ENCODE measurements at places on chromosomes 12 and 14.
A peak's percentile ranks its signal among the peaks of the same experiment; 100 is the strongest.

DNA sequence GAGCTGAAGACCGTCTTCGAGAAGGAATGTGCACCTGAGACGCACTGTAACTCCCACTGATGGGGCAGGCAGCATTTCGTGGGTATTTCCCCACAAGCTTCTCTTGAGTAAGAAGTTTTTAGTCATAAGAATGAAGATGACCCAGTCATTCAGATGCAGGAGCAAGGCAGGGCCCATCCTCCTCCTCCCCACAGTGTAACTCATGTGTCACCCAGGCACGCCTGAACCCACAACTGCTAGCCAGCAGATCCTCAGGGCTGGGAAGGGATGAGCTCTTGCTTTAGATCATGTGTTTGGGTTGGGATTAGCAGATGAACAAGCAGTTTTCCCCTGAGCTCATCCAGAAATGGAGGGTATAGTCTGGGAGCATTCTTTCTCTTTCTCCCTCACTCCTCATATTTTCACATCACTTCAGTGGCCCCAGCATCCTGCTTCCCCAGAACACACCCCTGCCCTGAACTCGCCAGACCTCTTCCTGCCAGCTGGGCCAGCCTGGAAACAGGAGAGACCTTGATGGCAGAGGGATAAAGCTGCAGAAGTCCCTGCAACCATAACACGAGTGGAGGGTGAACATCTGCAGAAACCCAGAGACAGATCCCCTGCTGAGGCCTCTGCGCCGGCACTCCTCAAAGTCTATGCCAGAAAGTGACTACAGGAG lies 73.3 kb downstream of the B4GALNT3 start:
- no peaks in the 10 kb centered on the region for H3K36me3 ChIP-seq
- no peak overlapping the region for H3K4me3 ChIP-seq
- no peaks in the 10 kb centered on the region for H3K27me3 ChIP-seq
- no peak for DNase-seq

DNA sequence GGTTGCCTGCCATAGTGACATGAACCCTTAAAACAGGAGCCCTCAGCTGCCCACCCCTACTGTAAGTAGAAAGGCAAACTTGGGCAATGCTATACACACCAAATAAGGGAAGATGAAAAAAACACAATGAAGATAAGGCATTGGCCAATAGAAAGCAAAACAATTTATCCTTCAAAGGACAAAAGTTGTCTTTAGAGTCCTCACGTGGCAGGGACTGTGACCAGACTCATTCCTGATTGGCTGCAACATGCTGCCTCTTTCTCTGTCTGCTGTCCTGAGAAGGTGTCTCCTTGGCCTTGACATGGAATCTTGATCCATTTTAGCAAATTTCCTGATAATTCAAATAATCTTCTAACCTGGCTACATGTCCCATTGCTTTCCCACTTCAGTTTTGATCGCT lies 131.9 kb downstream of the GPR135 start:
- peaks cover 3% of the 10 kb centered on the region for H3K4me1 ChIP-seq
- H3K4me3 ChIP-seq = no peak overlapping the region
- H3K27me3 ChIP-seq = no peaks in the 10 kb centered on the region
- DNase-seq = no peak

DNA sequence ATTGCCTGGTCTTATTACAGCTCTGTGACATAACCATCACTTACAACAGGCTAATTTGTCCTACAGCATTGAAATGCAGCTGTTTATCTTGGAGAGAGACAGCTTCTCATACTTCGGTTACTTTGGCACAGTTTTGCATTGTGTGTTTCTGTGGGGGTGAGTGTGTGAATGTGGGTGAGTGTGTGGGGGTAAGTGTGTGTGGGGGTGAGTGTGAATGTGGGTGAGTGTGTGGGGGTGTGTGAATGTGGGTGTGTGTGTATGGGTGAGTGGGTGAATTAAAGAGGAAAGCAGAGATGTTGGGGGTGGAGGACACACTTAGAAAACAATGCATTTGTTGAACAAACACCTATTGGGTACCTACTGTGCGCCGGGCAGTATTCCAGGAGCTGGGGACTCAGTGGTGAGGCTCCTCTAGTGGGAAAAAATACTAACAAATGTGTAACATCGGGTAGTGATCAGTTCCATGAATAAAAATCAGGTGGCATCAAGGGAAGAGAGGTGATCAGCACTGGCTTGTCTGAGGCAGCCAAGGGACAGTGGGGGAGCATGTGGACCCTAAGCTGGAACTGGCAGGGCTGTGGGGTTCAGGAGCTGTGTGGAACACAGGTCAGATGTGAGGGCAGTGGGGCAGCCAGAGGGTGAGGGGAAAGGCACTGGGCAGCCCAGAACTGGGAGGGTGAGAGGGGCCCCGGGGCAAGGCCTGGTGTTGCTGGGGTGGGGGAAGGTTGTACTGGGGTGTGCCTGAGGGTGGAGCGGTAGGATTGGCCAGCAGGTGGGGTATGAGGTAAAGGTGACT lies 44.1 kb upstream of the AMN start:
- H3K27ac ChIP-seq = no peak overlapping the region
- peaks cover 29% of the 10 kb centered on the region for H3K36me3 ChIP-seq
- H3K4me3 ChIP-seq = no peak overlapping the region
- no peak for DNase-seq

DNA sequence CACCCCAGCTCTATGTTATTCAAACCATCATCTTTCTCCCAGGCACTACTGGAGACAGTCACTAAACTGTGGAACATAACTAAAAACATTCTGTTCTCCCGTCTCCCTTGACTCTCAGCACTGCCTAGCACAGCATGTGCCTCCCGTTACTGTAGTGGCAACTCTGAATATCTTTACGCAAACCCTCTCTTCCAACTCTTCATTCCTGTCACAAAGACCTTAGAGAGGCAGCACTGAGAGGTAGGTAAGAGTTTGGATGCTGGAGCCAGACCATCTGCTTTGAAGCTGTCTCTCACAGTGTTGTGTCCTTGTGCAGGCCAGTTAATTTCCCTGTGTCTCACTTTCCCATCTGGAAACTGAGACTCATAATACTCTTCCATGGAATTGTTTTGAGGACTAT lies 108.1 kb downstream of the DIP2B start:
- no peaks in the 10 kb centered on the region for H3K36me3 ChIP-seq
- no peaks in the 10 kb centered on the region for H3K27me3 ChIP-seq
- no peak overlapping the region for H3K4me3 ChIP-seq

DNA sequence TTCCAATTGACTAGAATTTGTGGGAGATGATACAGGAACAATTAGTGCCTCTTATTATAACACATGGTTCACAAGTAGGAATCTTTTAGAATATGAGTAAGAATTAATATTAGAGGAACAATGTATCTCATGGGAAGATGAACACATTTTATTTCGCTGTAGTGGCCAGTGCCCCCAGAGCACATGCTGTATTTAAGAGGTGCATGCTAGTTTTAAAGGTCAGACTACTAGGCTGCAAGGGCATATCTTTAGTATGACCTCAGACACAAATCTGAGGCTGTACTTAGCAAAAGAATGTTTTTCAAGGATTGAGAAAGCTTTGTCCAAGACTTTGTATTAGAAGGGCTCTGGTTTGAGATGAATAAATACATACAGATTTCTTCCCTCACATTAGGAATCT lies 586.9 kb downstream of the CCER1 start:
- H3K27ac ChIP-seq = no peak overlapping the region
- no peak for DNase-seq
- H3K4me3 ChIP-seq = no peak overlapping the region
- no peaks in the 10 kb centered on the region for H3K27me3 ChIP-seq
- no peaks in the 10 kb centered on the region for H3K36me3 ChIP-seq

GRCh38 chr12:59834659-59835474 lies 239.0 kb downstream of the SLC16A7 start:
- peaks cover 5% of the 10 kb centered on the region for H3K27me3 ChIP-seq
- H3K4me3 ChIP-seq = no peak overlapping the region
- H3K36me3 ChIP-seq = no peaks in the 10 kb centered on the region

DNA sequence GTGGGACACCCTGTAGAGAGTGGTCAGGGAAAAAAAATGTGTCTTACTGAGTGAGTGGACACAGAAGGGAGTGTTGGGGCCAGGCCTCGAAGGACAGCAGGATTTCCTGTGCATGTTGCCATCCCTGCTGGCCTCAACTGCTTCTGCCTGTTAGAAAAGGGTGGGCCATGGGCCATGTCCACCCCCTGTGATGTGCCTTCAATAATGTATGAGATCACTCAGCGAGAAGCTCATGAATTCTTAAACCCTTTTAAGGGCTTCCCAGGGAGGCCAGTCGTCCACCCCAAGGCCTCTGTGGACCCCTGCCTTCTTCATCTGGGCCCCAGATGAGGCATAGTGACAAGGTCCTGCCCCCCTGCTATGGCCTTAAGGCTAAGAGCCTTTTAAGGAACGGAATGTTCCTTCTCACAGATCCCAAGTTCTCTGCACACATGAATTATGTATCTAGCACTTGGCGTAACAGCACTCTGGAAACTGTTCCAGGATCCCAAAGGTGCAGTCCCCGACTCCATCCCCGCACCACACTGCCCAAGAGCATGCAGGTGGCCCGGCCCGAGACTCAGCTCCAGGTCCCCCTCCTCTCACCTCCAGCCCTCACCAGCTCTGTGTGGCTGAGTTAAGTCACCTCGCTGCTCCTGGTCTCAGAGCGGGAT lies 8.9 kb upstream of the C14orf132 start:
- no peaks in the 10 kb centered on the region for H3K4me1 ChIP-seq
- no peak overlapping the region for H3K27ac ChIP-seq
- H3K27me3 ChIP-seq = no peaks in the 10 kb centered on the region
- no peak overlapping the region for H3K4me3 ChIP-seq

GRCh38 chr12:128800606-128801005 lies 23.2 kb downstream of the SLC15A4 start:
- no peak overlapping the region for H3K27ac ChIP-seq
- DNase-seq = no peak
- H3K4me3 ChIP-seq = no peak overlapping the region
- no peaks in the 10 kb centered on the region for H3K27me3 ChIP-seq

- no peaks in the 10 kb centered on the region for H3K27me3 ChIP-seq
- peak; percentile 77 for DNase-seq
- H3K27ac ChIP-seq = peak overlapping the region; percentile 87
Measured at GRCh38 chr12:103441437-103442181, 54.2 kb downstream of the C12orf42 start.

- DNase-seq = no peak
- peaks cover 1% of the 10 kb centered on the region for H3K36me3 ChIP-seq
- H3K27ac ChIP-seq = peak overlapping the region; percentile 89
- H3K4me1 ChIP-seq = peaks cover 21% of the 10 kb centered on the region
- H3K4me3 ChIP-seq = peak overlapping the region; percentile 99
Measured at GRCh38 chr12:101407049-101407435, 530 bp downstream of the ARL1 start.

- no peaks in the 10 kb centered on the region for H3K27me3 ChIP-seq
- no peak for DNase-seq
- no peak overlapping the region for H3K27ac ChIP-seq
- H3K4me3 ChIP-seq = no peak overlapping the region
Measured at GRCh38 chr12:104648756-104649155, 192.0 kb downstream of the CHST11 start.

DNA sequence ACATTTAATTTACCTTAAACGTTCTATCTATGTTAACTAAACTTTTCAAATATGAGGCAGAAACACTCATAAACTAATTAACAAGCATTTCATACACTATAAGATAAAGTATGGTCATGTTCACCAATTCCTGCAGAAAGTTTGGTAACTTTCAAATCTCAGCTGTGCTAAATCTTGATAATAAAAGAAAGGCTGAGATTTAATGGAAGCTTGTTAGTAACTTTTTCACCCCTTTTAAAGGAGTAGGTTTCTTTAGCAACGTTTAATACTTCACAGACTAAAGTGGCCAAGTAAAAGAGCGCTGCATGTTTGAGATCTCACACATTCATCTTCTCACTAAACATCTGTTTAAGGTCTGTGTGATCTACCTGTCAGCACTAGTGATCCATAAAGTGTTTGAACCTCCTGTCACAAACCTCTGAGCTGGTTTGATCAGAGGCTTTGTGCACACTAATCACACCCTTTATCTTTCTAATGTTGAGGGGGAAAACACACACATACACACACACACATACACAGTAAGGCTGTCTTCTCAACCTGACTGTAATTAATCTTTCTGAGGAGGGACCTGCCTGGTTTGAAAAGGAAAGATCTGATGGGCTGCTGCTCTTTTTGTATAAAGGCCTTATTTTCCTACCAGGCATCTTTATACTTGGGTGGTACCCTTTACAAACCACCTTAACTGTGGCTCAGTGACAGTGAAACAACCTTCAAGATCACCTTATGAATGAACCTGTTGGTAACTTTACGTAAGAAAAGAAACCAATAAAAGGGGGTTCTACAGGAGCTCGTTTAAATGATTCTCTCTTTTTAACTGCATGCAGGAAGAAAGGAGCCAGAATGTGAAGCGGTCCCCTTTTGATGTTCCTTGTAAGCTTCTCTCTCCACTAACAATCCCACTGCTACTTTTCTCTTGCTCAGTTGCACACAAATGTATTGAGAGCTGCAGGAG lies 244.2 kb downstream of the SOX5 start:
- H3K4me1 ChIP-seq = no peaks in the 10 kb centered on the region
- no peak overlapping the region for H3K27ac ChIP-seq
- H3K36me3 ChIP-seq = no peaks in the 10 kb centered on the region
- H3K4me3 ChIP-seq = no peak overlapping the region
- no peaks in the 10 kb centered on the region for H3K27me3 ChIP-seq

- no peak overlapping the region for H3K27ac ChIP-seq
- H3K4me3 ChIP-seq = no peak overlapping the region
- H3K27me3 ChIP-seq = no peaks in the 10 kb centered on the region
- H3K4me1 ChIP-seq = no peaks in the 10 kb centered on the region
- no peaks in the 10 kb centered on the region for H3K36me3 ChIP-seq
Measured at GRCh38 chr12:95130096-95130495, 56.7 kb upstream of the NR2C1 start.

DNA sequence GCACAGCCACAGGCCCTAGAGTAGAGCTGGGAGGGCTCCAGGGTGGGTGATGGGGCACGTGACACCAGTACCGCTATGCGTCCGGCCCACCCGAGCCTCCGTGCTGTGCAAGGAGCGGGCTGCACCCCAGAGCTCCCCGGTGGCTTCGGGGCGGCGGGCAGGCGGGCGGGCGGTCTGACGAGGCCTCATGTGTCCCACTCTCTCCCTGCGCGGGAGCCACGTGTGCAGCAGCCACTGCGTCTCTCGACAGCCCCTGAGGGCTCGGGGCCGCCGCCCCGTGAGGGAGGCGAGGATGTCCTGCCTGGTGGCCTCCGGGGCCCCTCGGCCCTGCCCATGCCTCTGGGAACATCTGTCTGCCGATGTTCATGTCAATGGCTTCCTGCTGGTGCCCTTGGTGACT lies 51.2 kb upstream of the FBRSL1 start:
- H3K36me3 ChIP-seq = no peaks in the 10 kb centered on the region
- H3K4me1 ChIP-seq = peaks cover 11% of the 10 kb centered on the region
- no peak overlapping the region for H3K27ac ChIP-seq
- no peak overlapping the region for H3K4me3 ChIP-seq
- peaks cover 7% of the 10 kb centered on the region for H3K27me3 ChIP-seq
- no peak for DNase-seq

DNA sequence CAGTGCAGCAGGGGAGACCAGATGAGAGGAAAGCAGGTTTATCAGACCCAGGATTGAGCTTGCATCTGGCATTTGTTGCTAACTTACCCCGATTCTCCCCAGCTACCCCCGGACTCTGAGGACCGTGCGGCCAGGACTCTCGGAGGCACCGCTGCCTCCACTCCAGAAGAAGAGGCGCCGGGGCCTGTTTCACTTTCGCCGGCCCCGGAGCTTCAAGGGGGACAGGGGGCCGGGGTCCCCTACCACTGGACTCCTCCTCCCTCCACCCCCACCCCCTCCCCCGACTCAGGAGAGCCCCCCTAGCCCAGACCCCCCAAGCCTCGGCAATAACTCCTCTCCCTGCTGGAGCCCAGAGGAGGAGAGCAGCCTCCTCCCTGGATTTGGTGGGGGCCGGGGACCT lies 6.5 kb upstream of the CPNE6 start:
- DNase-seq = no peak
- H3K27ac ChIP-seq = no peak overlapping the region
- no peaks in the 10 kb centered on the region for H3K27me3 ChIP-seq
- H3K36me3 ChIP-seq = no peaks in the 10 kb centered on the region
- no peaks in the 10 kb centered on the region for H3K4me1 ChIP-seq

All from activated CD8-positive, alpha-beta memory T cell treated with anti-CD3 and anti-CD28 coated beads, Interleukin-2, amount 10 ng/mL, durations not matched to agents 7 days and 5 days (primary cell).